ENCODE measurements at places on chromosomes 7 and 10.

- DNase-seq: no peak
Measured at GRCh38 chr7:33711231-33712019, 193.9 kb upstream of the BMPER start.

- no peak for DNase-seq
Measured at GRCh38 chr7:292826-293225, 2.9 kb downstream of the FOXL3 start.

DNA sequence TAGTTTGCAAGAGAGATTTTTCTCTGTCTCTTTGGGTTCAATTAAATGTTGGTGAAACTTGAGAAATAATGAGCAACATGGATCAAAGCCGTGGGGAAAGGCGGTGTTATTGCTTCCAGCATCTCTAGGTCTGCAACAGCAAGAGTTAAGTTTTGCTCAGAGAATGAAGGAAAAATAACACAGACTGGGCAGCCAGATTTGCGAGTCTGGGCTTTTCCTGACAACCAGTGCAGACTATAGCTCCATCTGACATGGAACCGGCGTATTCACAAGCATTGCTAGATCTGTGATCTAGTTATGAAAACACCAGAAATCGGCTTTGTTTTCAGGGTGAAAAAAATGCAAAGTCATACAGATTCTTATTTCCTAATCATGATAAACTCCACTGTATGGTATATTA, 110.4 kb downstream of the CAMK1D start:
- no peak for DNase-seq

GRCh38 chr10:3774018-3774813, 10.8 kb downstream of the KLF6 start:
- no peak for DNase-seq

DNA sequence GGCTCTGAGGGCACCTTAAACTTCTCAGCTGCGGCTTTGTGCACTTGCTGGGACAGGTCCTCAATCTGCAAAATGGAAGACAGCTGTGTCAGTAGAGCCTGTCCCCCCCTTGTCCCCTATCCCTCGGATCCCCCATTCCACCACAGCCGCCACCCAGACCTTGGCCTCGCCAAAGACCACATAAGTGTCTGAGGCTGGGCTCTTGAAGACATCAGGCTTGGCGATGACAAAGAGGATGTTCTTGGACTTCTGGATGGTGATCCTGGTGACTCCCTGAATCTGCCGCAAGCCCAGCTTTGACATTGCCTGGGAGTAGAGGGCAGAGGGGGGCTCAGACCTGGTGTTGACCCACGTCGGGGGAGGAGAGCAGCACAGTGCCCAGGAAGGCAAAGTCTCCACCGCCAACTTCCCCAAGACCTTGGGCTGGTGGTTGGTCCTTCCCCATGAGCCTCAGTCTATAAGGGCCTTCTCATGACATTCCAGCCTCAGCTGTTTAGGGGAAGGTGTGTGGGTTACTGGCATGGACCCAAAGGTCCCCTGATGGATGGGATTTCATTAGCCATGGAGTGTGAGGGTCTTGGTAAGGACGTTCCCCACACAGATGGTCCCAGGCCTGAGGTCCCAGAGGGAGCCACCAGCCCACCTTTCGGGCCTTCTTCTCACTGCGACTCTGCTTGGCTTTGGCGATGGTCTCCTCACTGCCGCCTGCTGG, 7.7 kb downstream of the NACAD start:
- DNase-seq: no peak

DNA sequence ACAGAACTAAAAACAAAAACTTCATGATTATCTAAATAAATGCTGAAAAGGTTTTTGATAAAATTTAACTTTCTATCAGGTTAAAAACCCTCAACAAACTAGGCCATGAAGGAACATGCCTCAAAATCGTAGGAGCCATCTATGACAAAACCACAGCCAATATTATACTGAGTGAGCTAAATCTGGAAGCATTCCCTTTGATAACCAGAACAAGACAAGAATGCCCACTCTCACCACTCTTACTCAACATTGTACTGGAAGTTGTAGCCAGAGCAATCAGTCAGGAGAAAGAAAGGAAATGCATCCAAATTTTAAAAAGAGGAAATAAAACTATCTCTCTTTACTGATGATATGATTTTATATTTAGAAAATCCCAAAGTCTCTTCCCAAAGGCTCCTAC, 228.7 kb downstream of the CHRM2 start:
- DNase-seq: no peak

DNA sequence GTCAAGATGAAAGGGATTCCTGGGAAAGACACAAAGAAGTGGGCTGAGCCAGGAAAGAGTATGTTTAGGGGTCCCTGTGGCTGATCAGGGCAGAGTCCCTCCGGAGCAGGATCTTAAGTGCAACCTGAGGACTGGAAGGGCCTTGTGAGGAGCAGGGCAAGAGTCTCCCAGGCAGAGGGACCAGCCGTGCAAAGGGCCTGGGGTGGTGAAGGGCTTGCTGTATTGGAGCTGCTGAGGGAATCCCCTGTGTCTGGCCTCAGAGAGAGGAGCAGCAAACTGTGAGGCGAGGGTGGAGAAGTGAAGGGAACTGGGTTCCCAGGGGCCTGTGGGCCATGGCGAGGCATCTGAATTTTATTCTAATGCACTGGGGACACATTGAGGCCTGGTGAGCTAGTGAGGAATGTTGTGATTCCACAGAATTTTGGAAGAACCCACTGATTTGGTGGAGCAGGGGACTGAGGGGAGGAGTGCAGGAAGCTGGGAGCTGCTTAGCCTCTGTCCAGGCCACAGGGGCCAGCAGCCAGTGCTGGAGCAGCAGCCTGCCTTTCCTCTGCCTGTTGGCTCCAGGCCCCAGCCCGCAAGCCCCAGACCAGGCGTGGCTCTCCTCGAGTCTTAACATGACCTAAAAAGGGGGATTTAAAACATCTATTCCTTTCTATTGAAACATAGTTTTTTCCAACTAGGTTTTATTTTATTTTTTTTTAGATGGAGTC, 138.4 kb upstream of the IGFBP3 start:
- no peak for DNase-seq

DNA sequence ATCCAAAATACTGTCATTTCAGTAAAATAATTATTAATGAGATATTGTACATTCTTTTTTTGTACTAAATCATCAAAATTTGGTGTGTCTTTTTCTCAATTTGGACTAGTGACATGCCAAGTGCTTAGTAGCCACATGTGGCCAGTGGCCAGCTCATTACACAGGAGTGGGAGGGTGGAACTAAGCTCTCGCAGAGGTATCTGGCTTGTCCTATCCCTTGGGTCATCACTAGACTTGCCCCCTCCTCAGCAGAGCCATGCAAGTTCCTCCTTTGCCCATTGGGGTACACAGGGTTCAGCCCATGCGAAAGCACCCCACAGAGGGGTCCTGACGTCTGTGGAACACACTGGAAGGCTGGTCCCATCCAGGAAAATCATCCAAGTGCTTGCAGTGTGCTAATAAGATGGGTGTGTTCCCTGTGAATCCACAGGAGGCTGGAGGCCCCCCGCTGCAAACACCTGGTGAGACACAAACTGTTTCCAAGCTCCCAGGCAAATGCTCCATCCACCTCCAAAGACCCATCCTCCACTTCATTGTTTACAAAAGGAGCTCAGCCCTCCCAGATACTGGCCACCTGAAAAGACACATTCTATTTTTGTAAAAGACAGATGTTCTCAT, 1.3 kb downstream of the ARHGAP22 start:
- DNase-seq: no peak

GRCh38 chr7:17063045-17063383, 181.2 kb upstream of the AGR3 start:
- no peak for DNase-seq

- peak; percentile 50 for DNase-seq
Measured at GRCh38 chr10:6920072-6921019, 340.3 kb upstream of the PRKCQ start.

GRCh38 chr10:63206997-63207811, 74.1 kb downstream of the NRBF2 start:
- DNase-seq: no peak

GRCh38 chr10:123042708-123043408, 34.1 kb downstream of the ACADSB start:
- DNase-seq: no peak

DNA sequence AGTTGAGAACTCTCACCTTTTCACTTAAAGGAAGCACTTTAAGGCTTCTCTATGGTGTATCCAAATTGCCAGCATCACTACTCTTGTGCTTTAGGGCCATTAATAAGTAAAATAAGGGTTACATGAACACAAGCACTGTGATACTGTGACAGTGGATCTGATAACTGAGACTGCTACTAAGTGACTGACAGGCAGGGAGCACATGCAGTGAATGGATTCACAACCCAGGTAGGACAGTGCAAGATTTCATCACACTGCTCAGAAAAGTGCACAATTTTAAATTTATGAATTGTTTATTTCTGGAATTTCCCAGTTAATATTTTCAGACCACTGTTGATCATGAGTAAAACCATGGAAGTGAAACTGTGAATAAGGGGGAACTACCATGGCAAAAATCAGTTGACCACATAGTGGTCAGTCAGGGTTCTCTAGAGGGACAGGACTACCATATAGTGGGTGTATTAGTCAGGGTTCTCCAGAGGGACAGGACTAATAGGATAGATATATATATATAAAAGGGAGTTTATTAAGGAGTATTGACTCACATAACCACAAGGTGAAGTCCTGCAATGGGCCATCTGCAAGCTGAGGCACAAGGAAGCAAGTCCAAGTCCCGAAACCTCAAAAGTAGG, 20.9 kb upstream of the CYP51A1 start:
- DNase-seq: no peak

- no peak for DNase-seq
Measured at GRCh38 chr10:70254778-70255328, 21.6 kb upstream of the PPA1 start.

DNA sequence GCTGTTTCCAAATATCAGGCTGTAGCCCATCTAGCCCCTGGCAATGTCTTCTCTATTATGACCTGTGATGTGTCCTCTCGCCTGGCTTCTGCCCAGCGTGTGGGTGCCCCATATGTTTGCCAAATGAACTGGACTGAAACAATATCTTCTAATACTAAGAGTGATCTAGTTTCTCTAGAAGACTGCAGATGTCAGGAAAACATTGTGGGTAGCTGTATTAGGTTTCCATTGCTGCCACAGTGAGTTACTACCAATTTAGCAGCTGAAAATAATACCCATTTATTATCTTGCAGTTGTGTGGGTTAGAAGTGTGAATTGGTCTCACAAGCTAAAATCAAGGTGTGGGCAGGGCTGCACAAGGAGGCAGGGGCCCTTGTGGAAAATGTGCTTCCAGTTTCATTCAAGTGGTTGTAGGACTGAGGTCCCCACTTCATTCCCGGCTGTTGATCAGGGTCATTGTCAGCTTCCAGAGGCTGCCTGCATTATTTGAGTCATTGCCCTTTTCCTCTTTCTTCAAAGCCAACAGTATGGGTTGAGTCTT, 202.8 kb upstream of the BMPER start:
- no peak for DNase-seq

GRCh38 chr10:93995598-93996271, 2.0 kb downstream of the PLCE1 start:
- no peak for DNase-seq

GRCh38 chr10:86139066-86139657, 227.4 kb downstream of the GRID1 start:
- DNase-seq: no peak

- DNase-seq: no peak
Measured at GRCh38 chr10:35950701-35951100, 308.6 kb upstream of the FZD8 start.

DNA sequence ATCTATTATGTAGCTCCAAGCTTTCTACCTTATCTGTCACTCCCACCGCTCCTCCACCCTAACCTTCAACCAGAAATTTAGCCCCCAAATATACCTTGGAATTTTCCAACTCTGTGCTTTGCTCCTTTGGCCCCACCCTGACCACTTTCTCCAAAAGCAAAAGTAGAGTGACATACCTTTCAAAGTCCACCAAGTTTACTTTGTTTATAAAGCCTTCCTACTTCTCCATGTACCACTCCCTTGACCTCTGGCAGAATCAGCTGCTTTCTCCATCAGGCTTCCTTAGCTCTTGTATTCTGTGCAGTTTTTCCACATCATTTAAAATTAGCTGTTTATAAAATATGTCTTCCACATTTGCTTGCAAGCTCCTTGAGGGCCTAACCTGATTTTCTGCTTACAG, 40.9 kb upstream of the RSBN1L start:
- DNase-seq: no peak

DNA sequence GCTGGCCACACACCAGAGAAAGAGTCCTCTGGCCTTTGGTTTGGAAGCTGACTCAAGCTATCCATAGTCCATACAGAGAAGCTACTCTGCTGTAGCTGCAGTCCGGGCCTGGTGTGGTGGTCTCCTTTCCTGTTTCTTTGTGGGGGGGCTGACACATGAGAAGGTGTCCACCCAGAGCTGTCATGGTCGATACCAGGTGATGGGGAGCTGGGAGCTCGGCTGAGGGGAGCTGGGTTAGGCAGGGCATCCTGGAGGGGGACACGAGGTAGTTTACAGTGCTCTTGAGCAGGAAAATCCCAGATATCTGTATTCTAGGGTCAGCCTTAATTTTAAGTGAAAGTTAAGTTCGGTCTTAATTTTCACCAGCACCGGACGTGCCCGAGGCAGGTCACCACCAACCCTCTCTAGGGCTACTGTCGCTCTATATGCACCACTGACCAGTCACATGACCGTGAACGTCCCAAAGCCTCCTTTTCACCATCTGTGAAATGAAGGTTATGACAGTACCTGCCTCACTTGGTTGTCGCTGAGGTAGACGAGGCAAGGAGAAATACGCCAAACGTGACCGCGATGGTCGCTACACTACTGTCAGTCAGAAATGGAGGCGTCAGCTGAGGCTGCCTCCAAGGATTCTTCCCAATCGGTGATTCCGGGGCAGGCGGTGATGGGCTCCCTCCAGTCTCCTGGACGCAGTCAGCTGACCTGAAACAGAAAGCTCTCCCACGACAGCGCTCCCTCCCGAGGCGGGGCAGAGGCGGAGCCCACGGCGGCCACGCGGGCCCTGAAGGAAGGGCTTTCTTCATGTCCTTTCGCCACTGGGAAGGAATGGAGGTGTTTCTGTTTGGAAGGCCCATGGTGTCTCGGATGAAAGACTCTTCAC, 69.4 kb upstream of the SHH start:
- no peak for DNase-seq

- DNase-seq: no peak
Measured at GRCh38 chr7:71793251-71793650, 618.9 kb downstream of the CALN1 start.

DNA sequence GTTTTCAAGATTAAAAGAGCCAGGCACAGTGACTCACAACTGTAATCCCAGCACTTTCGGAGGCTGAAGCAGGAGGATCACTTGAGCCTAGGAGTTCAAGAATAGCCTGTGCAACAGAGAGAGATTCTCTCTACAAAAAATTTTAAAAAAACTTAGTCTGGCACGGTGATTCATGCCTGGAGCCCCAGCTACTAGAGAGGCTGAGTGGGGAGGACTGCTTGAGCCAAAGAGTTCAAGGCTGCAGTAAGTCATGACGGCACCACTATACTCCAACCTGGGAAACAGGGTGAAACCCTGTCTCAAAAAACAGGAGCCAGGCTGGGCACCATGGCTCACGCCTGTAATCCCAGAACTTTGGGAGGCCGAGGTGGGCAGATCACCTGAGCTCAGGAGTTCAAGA, 86.6 kb upstream of the KCTD7 start:
- no peak for DNase-seq

DNA sequence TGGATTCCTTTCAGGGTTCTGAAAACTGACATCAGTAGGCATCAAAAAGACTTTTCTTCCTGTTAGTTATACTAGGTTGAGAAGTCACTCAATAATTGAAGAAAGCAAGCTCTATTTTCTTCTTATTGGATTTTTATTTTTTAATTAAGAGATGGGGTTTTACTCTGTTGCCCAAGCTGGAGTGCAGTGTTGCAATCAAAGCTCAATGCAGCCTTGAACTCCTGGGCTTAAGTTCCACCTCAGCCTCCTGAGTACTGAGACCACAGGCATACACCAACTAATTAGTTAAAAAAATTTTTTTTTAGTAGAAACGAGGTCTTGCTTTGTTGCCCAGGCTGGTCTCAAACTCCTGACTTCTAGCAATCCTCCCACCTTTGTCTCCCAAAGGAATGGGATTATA, 28.0 kb downstream of the PIP4K2A start:
- DNase-seq: no peak

Measured in stimulated activated CD8-positive, alpha-beta memory T cell treated with anti-CD3 and anti-CD28 coated beads, Interleukin-4, amount 100 ng/mL, for 1 hour (primary cell).